HTR-8/SVneo (cell line): ENCODE measurements at places on chromosomes 16 and 17.

GRCh38 chr17:53571342-53571741 lies 251.4 kb upstream of the KIF2B start:
- DNase-seq: peak; percentile 9

DNA sequence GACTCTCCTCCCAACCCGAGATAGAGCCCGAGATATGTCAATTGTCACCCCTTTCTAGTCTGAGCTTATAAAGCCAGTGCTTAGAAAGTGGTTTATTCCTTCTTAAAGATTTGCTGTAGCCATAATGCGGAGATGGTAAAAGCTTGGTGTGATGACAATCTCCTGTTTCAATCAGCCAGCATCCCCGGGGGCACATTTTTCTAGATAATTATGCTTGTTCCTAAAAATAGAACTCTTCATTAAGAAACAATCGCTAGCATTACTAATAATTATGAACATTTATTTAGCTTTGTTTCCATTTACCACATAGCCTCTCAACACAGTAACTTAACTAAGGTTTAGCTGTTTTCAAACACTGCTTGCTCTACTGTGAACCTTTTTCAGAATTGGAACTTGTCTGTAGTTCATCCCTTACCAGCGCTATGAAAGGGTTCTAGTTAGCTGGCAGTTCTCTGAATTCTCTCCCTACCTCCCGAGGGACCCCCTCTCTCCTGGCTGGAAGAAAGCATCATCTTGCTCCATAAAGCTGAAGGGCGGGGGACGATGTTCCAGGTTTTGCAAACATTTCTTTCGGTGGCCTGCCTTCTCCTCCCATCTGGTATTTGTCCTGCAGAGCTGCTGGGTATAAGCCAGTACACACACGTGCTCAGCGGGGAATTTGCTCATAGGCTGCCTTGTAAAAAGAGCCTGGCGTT lies 922 bp upstream of the MRPL58 start:
- DNase-seq: no peak

DNA sequence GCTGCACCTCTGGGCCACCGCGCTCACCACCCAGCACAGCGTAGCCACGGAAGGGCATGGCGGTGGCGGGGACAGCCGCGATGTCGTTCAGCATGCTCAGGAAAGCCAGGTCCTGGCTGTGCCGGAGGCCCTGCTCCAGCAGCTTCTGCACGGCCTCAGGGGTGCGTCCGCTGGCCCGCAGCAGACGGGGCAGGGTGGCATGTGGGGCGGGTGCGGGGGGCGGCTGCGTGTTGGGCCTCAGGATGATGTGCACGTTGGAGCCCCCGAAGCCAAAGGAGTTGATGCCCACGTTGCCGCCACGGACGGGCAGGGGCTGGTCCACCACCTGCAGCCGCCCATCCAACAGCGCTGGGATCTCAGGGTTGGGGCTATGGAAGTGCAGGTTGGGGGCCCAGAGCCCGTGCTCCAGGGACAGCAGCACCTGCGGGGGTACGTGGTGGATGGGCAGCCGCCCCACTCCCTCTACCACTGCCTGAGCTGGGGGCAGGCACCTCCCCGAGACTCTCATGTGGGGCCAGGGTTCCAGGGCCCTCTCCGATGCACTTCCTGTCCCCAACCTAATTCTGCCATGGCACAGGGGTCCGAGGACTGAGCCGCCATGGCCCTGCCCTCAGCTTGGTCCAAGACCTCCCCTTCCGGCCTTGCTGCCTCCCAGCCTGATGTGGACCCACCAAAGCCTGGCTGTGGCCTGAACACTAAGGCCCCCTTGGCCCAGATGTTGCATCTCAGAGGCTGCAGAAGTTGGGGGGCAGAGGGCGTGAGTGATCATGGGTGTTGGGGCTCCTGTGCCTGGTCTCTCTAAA lies 6.6 kb downstream of the FASN start:
- no peak for DNase-seq

- no peak for DNase-seq
These were observed 46.9 kb downstream of the SYCE1L start for GRCh38 chr16:77246150-77246549.

DNA sequence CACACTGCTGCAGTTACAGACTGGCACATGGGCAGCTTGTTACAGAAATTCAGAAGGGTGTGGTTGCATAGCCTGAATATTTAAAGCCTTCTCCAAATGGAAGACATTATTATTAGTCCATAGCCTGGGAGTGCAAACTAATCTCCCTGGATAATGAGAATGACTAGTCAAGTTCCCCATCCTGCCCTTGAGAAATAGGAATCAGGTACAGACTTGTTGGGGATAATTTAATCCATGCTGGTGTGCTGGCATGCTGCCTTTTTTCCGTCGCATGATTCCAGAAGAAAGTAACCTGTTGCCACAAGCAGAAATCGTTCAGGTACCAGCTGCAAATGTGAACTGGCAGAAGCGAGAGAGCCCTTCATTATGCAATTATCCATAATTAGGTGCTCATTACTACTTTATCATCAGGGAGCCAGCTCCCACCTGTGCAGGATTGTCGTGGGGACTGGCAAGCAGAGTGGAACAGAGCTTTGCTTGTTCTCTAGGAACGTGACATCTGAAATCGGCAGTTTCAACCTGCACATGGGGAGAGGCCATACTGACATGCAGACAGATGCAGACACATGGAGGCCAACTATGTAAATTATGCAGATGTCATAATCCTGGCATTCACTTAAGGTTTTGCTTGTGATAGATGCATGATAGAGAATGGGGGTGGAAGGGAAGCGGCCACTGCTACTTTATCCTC lies 419.4 kb downstream of the PMP22 start:
- DNase-seq: no peak

DNA sequence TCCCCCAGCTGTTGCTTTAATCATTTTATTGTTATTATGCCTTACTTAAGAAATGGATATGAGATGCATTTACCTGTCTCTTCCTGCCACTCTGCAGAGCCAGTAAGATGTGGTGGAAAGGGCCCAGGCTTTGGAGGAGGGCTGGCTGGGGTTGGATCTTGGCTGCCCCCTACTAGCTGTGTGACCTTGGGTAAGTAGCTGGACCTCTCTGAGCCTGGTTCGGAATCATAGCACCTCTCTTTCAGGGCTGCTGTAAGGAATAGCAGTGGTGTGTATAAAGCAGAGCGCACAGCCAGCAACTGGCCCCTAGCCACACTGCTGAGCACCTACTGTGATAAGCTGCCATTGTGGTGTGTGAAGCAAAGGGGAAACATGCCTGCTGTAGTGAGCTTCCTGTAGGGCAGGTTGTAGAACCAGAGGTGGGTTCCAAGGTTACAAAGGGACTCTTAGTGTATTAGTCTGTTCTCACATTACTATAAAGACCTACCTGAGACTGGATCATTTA lies 23.9 kb downstream of the MAPT start:
- no peak for DNase-seq

DNA sequence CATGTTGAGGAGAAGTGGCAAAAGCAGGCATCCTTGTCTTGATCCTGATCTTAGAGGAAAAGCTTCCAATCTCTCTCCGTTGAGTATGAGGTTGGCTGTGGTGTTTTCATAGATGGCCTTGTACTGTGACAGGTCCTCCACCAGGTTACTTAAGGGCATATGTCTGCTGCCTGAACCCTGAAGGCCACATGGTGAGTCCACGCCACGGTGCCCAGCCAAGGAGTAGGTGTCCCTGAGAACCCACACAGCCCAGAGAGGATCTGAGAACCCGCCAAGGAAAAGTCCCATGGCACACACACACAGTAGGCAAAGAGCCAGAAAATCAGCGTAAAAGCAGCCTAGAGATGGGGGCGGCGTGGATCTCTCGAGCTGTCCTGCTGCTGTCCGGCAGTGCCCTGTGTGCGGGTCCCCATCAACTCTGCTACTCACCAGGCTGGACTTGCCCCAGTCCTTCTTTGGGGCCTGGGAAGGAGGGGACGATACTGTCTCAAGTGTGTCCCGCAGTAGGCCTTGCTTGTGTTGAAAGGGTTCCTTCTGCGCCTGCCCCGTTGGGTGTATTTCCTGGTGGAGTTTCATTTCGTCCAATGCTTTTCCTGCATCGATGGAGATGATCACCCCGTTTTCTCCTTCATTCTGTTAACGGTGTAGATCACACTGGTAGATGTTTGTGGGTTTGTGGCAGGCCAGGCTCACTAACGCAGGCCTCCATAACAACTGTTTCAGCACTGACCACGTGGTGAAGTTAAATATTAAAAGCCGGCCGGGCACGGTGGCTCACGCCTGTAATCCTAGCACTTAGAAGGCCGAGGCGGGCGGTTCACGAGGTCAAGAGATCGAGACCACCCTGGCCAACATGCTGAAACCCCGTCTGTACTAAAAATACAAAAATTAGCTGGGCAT lies 90.8 kb upstream of the DNAH17 start:
- no peak for DNase-seq

DNA sequence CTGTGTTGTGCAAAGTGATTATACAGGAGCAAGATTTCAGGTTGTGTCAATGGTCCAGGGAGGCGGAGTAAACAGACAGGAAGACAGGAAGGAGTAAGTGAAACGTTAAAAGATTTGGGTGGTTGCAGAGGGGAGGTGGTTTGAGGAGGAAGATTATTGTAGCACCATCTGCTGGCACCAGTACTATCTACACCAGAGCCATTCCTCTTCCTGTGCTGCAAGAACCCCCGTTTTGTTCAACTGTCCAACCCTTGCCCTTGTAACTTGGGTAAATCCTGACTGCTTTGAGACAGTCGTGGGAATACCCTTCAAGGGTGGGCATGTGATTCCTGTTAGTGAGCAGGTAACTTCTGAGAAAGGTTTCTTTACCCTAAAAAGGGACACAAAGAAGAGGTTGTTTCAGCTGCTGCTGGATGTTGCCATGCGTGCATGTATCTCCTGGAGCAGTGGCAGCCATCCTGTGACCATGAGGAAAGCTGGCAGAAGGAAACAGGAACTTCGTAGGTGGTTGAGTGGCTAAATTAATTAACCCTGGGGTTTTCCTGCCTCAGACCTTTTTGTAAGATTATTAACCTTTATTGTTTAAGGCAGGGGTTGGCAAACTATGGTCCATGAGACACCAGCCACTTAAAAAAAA lies 124.1 kb downstream of the PRKCA start:
- DNase-seq: peak; percentile 54

GRCh38 chr16:70670175-70670574 lies 15.7 kb downstream of the MTSS2 start:
- DNase-seq: no peak

DNA sequence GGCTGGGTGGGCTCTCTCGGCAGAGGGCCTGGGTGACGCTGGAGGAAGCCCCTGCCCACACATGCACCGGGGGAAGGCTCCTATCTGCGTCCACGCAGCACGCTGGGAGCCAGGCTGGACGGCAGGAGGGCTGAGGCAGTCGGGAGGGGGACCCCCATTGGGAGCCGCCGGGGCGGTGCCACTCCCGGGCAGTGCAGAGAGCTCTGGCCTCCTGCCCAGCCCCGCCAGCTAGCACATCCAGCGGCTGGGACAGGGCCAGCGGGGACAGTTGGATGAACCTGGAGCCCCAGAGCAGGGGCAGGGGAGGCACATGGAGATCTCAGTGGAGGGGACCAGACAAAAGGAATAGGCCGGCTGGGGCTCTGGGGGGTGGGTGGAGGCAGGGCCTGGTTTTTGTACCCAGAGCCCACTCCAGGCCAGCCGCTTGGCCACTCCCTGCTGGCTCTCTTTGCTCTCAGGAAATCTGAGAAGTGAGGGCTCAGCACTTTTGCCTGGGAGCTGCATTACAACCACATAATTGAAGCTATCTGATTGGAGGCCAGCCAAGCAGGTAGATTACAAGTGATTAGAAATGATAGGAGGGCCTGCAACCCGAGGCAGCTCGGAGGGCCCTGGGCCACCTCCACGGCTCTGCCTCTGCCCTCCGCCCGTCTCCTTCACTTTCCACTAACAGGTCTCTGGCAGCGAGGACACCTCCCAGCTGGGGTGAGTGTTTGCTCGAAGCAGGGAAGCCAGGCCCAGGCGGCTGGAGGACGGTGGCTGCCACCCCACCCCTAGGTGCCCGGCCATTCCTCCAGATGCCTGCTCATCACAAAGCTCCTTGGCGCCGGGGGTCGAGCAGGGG lies 40.1 kb downstream of the ENGASE start:
- DNase-seq: no peak

GRCh38 chr16:54077050-54077821 lies 209.4 kb downstream of the IRX3 start:
- DNase-seq: peak; percentile 24

GRCh38 chr17:42233994-42234393 lies 39.7 kb upstream of the GHDC start:
- no peak for DNase-seq

DNA sequence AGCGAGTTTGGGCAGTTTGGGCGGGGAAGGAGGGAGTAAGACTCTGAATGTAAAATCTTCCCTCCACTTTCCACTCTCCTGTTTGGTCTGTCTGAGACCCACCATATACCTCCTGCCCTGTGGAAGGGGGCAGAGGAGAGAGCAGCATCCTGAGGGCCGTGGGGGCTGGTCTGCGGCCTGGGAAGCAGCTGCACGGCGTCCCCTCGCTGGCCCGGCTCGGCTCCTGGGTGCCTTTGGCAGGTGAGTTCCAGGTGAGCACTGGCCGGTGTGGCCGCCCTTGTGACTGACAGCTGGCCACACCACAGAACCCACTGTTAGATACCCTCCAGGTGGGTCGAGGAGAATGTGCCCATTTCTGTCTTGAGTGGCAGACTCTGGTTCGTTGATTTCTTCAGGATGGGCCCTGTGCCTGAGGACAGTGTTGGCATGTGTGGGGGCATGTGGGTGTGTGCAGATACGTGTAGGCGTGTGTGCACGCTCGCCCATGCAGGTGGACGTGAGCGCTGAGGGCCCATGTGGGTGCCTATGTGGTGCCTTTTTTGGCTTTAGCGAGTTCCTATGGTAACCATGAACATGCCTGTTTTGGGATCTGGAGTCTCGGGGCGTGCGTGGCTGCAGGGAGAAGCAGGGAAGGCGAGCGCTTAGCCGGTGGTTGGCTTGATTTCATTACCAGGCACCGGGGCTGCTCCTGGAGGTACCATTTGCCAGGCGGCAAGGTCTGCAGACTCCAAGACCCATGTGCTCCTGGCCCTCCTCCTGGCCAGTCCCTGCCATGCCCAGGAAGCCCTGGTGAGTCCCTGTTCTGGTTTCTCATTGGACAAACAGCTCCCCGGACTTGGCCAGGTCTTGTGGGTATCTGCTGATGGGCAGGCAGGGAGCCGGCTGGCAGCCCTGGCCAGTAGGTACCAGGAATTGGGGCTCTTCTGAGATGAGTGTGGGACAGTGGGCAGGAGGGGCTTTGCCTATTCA lies 12.4 kb downstream of the RAP1GAP2 start:
- no peak for DNase-seq

GRCh38 chr16:9134306-9134705 lies 42.9 kb downstream of the HAPSTR1 start:
- no peak for DNase-seq

DNA sequence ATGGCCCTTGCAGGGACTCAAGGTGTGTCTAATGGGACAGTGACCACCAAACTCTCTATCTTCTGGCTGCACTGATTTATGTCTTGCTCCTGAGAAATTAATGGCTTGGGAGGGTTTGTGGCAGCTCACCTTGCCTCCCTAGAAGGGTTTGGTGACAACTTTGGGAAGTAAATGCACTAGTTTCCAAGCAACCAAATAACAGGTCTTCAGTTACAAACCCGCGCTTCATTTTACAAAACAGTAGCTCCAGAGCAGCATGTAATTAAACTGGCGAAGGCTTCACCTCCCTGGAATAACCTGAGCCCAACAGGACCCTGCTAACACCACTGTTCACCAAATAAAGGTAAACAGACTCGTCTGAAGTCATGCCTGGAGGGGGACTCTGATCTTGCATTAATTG lies 318.3 kb downstream of the SLC39A11 start:
- DNase-seq: no peak

GRCh38 chr16:78900044-78900811 lies 700.3 kb downstream of the MAF start:
- no peak for DNase-seq

GRCh38 chr17:6548578-6549330 lies 7.6 kb downstream of the PITPNM3 start:
- no peak for DNase-seq

- no peak for DNase-seq
These were observed 61.4 kb downstream of the IRX6 start for GRCh38 chr16:55385359-55385758.
